ENCODE measurements at places on chromosomes 3 and 15.

DNA sequence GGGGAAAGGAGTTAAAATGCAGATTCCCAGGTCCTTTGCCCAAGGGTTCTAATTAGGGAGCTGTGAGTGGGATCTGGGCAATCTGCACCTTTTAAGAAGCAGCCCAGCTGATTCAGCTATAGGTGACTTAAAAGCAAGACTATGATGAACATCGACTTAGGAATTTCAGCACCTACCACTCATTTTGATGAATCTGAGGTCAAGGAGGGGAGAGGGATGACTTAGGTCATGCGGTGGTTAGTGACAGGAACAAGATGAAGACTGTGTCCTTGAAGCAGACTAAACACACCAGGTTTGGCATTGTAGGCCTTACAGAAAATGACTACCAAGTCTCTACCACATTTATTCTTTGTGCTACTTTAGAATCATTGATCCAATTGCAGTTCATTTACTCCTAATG lies 196.3 kb downstream of the DTWD1 start:
- DNase-seq: no peak

- DNase-seq: no peak
Measured at GRCh38 chr3:81816473-81817250, 55.2 kb upstream of the GBE1 start.

DNA sequence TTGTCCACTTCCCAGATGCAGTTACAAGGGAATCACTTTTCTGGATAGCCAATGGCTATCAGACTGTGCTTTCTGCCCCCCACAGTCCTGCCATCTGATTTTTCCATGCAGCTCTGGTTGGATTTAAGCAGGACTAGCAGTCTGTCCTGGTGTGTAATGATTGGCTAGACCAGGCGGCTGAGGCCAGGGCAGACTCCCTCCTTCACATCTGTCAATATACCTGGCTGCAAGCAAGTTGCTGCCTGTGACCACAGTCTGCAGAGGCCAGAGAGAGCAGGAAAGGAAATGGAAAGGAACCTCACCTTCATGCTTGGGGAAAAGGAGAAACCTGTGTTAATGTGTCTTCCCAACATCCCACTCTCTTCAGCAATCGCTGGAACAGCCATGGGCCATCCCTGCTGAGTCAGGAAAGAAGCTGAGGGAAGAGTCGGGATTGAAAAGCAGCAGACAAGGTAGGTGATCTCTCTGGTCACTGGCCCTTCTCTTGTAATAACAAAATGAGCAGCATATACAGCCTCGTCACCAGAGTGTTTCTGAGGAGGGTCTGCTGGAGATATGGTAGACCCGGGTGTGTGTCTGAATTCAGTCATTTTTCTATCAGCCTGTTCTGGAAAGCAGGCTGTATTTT lies 126.7 kb upstream of the PHLDB2 start:
- no peak for DNase-seq

DNA sequence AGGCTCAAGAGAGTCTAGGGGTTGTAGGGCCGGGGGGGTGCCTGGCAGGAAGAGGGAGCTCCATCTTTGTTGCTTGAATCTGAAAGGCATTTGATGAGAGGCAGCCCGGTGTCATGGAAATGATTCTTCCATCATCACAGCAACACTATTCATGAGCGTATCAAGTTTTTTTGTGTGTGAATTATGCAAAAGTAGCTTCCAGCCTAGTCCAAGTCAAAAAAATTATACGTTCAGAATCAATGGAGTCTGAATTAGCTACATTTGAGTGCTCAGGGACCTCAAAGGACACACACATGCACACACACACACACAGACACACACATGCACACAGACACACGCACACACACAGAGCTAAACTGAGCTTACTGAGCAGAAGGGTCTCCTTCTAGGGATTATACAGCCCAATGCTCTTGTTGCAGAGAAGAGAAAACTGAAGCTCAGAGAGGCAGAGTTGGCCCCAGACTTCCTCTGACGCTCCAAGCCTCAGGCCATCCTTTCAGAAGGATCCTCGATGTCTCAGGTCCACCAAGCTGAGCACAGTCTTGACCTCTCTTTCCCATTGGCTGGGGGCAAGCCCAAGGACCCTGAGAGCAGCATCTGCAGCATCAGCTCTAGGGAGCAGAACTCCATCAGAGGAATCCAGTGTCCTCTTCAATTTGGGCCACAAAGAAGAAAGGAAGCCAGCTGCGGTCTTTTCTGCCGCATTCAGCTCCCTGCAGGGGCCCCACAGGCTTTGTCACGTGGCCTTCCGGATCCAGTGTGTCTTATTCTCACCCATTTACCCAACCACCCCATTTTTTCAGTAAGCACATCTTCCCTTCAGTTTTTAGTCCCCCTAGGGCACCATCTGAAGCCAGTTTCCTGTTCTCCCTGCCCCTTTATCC lies 228.0 kb downstream of the UACA start:
- no peak for DNase-seq

- no peak for DNase-seq
Measured at GRCh38 chr15:33113666-33114373, 80.7 kb downstream of the FMN1 start.

- no peak for DNase-seq
Measured at GRCh38 chr15:45660231-45660979, 25.6 kb downstream of the SQOR start.

- DNase-seq: no peak
Measured at GRCh38 chr3:31625358-31625757, 92.6 kb downstream of the STT3B start.

DNA sequence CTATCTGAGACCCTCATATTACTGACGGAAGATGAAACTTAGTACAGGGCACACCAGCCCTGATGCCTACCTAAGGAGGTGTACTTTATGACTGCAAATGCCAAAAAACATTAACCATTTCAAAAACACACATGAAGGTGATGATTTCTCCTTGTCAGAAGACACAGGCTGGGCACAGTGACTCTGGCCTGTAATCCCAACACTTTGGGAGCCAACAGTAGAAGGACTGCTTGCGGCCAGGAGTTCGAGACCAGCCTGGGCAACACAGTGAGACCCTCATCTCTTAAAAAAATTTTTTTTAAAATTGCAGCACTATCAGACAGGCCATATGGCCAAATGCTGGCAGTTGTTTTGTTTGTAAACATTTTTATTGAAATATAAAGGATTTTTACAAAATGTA lies 73.5 kb downstream of the LRIG1 start:
- no peak for DNase-seq

DNA sequence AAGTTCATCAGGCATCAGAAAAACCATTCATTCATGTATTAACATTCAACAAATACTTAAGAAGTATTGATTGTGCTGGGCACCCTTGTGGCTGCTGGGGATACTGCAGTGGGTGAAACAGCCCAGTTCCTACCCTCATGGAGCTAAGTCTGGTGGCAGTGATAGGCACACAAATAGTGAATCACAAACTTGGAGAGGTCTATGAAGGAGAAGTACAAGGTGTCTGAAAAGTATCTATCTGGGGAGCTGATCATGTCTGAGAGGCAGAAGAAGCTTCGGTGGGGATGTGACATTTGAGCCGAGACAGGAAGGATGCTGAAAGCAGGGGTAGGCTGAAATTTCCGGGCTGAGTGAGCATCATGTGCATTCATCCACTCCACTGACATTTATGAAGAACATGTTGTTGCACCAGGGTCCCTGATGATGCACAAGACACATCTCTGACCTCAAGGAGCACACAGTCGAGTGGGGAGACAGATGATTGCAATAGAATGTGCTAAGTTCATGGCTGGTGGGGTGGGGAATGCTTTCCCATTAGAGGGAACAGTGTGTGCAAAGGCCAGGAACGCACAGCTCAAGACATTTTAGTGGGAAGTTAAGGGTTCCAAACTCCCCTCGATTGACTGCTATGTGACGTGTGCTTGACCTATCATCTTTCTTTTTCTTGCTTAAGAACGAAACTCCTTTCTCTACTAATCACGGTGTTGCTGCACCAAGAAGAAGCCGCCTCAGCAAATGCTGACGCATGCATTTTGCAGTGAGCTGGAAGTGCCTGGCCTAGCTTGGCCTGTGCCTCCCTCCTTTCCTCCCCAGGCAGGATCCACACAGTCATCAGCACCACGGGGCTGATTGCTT lies 309.1 kb upstream of the ICE2 start:
- DNase-seq: no peak

DNA sequence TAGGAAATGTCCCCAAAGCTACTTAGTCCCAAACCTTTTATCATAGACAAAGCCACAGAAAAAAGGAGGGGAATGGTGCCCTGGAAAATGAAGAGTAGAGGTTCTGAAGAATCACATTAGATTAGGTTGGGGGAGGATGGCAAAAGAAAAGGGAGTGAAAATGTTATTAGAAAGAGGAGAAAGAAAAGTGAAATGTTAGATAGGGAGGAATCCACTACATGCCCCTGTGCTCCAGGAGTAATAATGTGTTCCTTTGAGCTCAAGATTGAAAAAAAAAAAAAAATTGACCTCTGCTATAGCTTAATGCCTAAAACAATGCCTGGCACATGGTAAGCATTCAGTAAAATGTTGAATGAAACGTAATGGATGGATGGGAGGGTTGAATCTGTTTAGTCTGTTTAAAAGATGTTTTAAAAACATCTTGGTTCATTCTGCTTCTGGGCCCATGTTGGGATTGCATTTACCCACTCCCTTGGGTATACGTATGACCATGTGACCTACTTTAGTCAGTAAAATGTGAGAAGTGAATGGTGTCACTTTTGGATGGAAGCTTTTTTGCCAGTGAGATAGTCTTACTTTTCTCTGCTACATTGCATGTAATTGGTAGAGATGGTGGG lies 19.0 kb downstream of the MAPK6 start:
- no peak for DNase-seq

DNA sequence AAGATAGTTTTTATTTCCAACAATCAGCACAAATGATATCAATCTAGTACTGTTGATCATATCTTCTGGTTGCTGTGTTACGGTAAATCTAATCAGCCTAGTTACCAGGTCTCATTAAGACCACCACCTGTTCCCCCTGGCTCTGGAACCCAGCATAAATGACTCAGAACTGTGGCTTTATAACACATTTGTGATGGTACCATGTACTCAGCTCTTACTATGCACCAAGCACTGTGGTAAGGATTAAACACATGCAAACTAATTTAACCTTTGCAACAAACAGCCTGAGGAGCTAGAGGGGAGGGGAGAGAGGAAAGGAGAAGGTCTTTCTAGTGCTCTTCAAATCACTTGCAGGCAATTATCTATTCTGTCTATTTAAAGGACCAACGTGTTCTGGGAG lies 173.9 kb upstream of the LMCD1 start:
- no peak for DNase-seq

DNA sequence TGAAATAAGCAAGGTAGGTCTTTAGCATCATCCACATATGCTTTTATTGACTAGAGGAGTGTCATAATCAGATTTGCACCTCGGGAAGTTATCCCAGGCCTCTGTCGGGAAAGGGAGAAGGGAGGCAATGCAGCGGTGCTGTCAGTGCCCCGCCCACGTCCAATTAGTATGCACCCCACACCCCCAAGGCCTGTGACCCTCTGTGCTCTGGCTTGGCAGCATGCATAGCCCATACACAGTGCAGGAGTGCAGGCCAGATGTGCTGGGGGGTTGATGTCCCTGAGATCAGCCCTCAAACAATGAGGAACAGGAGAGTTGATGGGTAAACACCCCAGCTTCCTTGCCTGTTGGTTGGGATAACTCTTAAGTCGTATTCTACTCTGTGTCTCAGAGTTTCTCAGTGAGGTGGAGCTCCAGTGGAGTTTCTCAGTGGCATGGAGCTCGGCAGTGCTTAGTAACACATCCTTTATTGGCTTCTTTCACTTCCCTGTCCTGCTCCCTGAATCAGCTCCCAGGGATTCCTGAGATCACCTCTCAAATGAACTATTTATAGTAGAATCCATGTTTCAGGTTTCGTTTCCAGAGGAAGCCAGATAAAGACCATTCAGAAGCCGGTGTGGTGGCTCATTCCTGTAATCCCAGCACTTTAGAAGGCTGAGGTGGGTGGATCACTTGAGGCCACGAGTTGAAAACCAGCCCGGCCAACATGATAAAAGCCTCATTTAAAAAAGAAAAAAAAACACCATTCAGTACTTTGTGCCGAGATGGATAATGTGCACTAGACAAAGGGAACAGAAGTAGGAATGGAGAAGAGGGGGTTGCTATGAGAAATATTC lies 26.7 kb upstream of the NDUFB4 start:
- no peak for DNase-seq

DNA sequence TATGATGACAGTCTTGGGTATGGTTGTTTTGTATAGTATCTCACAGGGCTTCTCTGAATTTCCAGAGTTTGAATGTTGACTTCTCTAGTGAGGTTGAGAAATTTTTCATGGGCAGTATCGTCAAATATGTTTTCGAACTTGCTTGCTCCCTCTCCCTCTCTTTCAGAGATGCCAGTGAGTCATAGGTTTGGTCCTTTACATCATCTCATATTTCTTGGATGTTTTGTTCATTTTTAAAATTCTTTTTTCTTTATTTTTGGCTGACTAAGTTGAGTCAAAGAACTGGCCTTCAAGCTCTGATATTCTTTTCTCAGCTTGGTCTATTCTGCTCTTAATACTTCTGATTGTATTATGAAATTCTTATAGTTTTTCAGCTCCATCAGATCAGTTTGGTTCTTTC lies 282.3 kb upstream of the NECTIN3 start:
- DNase-seq: no peak

GRCh38 chr3:125675791-125676190 lies 80.5 kb upstream of the OSBPL11 start:
- DNase-seq: no peak

GRCh38 chr15:43441316-43441715 lies 51.6 kb downstream of the TP53BP1 start:
- no peak for DNase-seq
